Activated naive CD4-positive, alpha-beta T cell treated with anti-CD3 and anti-CD28 coated beads for 36 hours (primary cell): ENCODE measurements at places on chromosomes 13 and 19. TPM values are rescaled to one million over a fixed set of nuclear protein-coding genes. Genes with fewer than 3 reads are reported as not detected.

- no peak for DNase-seq
- H3K4me1 ChIP-seq: peaks cover 9% of the 10 kb centered on the region
- H3K36me3 ChIP-seq: peaks cover 2% of the 10 kb centered on the region
- no peak overlapping the region for H3K4me3 ChIP-seq
- H3K27me3 ChIP-seq: peaks cover 36% of the 10 kb centered on the region
Observed at GRCh38 chr19:7744199-7744786, 3.0 kb downstream of the CD209 start.

GRCh38 chr13:69903081-69903480, 204.5 kb upstream of the ATXN8OS start:
- no peaks in the 10 kb centered on the region for H3K4me1 ChIP-seq
- H3K27me3 ChIP-seq: no peaks in the 10 kb centered on the region
- H3K27ac ChIP-seq: no peak overlapping the region
- no peaks in the 10 kb centered on the region for H3K36me3 ChIP-seq
- no peak for DNase-seq

DNA sequence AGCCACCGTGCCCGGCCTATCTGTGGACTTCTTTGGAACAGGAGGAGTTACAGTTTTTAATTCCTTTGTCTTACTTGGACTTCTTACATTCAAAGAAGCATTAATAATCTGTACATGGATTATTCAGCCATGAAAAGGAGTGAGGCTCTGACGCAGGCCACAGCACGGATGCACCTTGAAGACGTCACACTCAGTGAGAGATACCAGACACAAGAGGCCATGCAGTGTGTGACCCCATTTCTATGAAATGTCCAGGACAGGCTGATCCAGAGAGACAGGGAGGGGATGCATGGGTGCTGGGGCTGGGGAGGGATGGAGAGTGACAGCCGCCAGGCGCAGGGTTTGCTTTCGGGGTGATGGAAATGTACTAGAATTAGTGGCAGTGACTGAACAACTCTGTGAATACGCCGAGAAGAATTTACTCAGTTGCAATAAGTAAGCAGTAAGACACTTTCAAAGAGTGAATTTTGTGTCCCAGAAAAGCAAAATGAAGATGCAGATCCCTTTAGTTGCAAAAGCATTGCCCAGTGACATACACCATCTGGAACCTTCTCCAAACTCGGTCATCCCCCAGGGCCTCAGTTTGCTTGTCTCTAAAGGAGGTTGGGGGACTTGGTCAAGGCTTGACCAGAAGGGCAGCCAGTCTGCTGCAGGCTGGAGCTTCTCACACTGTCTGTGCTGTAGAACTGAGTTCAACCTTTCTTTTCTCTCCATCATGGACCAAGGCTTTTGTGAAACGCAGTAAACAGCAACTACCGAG, 25.3 kb downstream of the PIP5K1C start:
- H3K27ac ChIP-seq: no peak overlapping the region
- peaks cover 3% of the 10 kb centered on the region for H3K36me3 ChIP-seq
- H3K27me3 ChIP-seq: no peaks in the 10 kb centered on the region
- H3K4me3 ChIP-seq: no peak overlapping the region
- peaks cover 27% of the 10 kb centered on the region for H3K4me1 ChIP-seq

DNA sequence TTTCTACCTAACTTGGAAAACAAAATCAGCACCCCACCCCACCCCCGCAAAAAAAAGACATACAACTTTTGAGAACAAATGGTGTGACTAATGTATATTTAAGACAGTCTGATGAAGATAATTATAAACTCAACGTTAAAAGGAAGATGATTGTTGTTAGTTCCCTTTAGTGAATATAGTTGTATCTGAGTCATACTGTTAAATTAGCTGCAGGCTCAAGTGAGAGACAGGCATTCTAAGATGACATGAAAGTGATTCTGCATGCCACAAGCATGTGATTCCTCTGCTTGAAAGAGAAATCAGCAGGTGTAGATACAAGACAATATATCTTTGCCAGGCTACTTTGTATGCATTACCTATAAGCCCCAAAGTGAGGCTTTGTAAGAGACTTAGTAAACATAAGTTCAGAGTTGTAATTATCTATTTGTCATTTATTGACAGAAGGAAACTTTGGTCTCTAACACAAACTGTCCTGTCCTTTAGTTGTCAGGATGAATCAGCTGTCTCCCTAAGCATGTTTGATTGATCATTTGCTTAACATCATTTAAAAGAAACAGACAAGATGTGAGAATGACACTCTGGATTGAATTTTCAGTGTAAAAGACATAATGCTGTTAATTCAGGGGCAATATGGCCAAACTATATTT, 319.4 kb upstream of the HTR2A start:
- no peak for DNase-seq
- H3K27ac ChIP-seq: no peak overlapping the region
- no peaks in the 10 kb centered on the region for H3K27me3 ChIP-seq
- H3K4me3 ChIP-seq: no peak overlapping the region
- no peaks in the 10 kb centered on the region for H3K36me3 ChIP-seq

DNA sequence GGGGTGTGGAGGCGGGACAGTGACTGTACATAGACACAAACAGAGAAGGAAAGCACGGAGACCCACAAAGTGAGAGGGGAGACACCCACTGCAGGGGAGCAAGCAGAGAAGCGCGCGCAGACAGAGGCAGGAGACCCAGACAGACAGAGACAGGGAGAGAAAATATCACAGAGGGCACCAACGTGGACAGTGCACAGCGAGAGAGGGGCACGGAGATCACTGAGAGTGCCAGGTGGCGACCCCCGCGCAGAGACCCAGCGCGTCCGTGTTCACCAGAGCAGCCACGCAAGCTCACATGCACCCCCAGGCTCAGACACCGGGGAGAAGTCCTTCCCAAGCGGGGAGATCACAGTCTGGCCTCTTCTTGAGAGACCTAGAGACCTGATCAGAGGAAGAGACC, 1.4 kb upstream of the CACNG7 start:
- DNase-seq: no peak
- no peak overlapping the region for H3K4me3 ChIP-seq
- peaks cover 74% of the 10 kb centered on the region for H3K27me3 ChIP-seq
- no peaks in the 10 kb centered on the region for H3K36me3 ChIP-seq
- H3K27ac ChIP-seq: no peak overlapping the region
- H3K4me1 ChIP-seq: peaks cover 24% of the 10 kb centered on the region

GRCh38 chr13:97125810-97126738, 96.1 kb upstream of the MBNL2 start:
- H3K4me1 ChIP-seq: peaks cover 18% of the 10 kb centered on the region
- H3K27me3 ChIP-seq: peaks cover 22% of the 10 kb centered on the region
- no peak overlapping the region for H3K4me3 ChIP-seq
- H3K27ac ChIP-seq: peak overlapping the region; percentile 2
- H3K36me3 ChIP-seq: no peaks in the 10 kb centered on the region
- DNase-seq: peak; percentile 57

DNA sequence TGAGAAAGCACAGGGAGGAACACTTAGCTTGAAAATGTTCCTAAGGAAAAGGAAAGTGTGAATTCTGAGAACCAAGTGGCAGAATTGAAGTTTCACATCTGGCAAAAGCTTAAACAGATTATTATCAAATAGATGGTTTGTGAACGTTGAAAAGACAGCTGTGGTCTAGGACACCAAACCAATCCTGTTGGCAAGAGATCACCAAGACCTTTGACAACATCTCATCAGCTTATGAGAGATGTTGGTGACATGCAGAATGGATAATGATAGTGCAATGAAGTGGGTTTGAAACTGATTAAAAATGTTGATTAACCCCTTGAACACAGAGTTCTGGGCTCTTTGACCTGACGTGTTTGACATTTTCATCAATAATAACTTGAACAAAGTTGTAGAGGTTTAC, 74.6 kb upstream of the GPR183 start:
- H3K36me3 ChIP-seq: peaks cover 31% of the 10 kb centered on the region
- H3K4me3 ChIP-seq: no peak overlapping the region
- H3K27ac ChIP-seq: peak overlapping the region; percentile 34
- no peaks in the 10 kb centered on the region for H3K27me3 ChIP-seq
- no peak for DNase-seq

DNA sequence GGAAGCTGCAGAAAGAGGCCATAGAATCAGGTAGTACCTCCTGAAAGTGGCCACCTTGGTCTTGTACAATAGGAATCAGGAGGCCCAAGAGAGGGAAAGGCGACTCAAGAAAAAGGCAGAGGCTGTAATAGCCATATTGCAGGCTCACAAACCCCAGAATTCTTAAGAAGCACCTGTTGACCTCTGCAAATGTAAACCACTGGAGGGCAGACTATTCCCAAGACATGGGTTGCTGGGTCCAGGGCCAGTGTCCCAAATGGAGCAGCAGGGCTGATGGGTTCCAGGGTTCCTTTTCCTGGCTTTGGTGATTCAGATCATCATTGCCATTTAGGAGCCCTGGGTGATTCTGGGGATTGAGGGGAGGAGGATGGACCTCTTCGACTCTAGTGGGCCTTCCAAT, 167.6 kb downstream of the B3GLCT start:
- H3K36me3 ChIP-seq: no peaks in the 10 kb centered on the region
- DNase-seq: no peak
- H3K4me3 ChIP-seq: no peak overlapping the region
- no peaks in the 10 kb centered on the region for H3K4me1 ChIP-seq

DNA sequence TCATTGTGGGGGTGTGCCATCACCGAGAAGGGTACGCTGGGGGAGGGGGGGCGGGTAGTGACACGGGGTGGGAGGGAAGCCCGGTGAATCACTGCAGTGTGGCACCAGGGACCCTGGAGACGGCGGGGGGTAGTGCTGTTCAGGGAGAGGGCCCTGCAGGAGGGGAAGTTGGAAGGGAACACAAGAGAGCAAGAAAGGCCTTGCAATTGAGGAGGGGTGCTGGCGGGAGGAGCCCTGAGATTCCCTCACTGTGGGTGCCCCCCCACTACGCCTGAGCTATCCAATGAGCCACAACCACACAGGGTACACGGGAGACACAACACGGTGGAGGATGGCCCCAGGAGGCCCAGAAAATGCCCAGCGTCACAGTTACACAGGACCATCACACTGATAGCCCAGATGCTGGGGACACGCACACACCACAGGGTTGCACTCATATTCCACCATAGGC, 516 bp upstream of the ATP1A3 start:
- peaks cover 38% of the 10 kb centered on the region for H3K27me3 ChIP-seq
- H3K36me3 ChIP-seq: no peaks in the 10 kb centered on the region

DNA sequence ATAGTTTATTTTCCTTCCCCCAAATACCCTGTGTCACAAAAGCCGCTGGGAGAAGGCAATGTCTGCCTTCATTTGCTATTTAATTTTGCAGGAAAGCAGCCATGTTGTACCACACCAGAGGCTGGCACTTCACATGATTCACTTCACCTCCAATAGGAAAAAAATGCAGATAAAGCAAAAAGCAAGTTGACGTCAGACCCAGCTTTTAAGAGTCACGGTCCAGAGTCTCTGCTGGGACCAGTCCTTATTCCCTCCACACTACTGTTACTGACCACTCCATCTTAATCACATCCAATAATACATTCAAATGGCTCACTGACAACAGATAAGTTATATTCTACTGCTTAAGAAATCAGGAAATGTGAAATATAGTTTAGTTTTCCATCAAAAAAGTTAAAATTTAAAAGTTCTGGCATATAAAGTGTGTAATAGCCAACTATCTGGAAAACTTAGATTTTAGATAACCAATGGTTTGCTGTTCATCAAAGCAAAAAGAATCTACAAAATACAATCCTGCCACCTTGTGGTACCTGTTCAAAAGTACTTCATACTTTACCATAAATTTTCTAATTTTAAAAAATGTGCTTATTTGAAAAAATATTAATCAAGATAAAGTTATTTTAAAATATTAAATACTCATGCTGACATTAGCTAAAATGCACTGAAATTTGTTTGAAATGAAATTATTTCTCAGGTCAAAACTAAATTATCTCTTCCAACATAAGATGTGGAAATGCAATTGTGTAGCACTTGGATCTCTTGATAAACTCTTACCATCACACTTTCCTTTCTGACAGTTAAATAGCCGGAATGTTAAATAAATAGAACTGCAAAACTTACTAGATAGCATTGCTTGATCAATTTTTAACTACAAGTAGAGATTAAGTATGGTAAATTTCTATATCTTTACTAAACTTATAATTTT, 97.3 kb downstream of the SERP2 start:
- no peaks in the 10 kb centered on the region for H3K36me3 ChIP-seq
- H3K27me3 ChIP-seq: no peaks in the 10 kb centered on the region
- no peaks in the 10 kb centered on the region for H3K4me1 ChIP-seq
- no peak overlapping the region for H3K4me3 ChIP-seq
- no peak for DNase-seq

- peak overlapping the region; percentile 79 for H3K27ac ChIP-seq
- peaks cover 19% of the 10 kb centered on the region for H3K4me1 ChIP-seq
- no peaks in the 10 kb centered on the region for H3K27me3 ChIP-seq
- peaks cover 2% of the 10 kb centered on the region for H3K36me3 ChIP-seq
Observed at GRCh38 chr19:48480558-48481500, 11.7 kb downstream of the CYTH2 start.

DNA sequence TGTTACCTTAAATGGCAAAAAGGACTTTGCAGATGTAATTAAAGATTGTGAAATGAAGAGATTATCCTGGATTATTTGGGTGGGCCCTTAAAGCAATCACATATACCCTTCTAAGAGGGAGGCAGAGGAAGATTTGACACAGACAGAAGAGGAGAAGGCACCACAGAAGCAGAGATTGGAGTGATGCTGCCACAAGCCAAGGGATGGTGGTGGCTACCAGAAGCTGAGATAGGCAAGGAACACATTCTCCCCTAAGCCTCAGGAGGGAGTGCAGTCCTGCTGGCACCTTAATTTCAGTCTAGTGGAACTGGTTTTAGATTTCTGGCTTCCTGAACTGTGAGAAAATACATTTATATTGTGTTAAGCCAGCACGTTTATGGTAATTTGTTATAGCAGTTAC, 24.2 kb downstream of the DEDD2 start:
- peaks cover 15% of the 10 kb centered on the region for H3K36me3 ChIP-seq
- peaks cover 36% of the 10 kb centered on the region for H3K4me1 ChIP-seq
- H3K27me3 ChIP-seq: no peaks in the 10 kb centered on the region
- no peak for DNase-seq
- H3K27ac ChIP-seq: no peak overlapping the region

DNA sequence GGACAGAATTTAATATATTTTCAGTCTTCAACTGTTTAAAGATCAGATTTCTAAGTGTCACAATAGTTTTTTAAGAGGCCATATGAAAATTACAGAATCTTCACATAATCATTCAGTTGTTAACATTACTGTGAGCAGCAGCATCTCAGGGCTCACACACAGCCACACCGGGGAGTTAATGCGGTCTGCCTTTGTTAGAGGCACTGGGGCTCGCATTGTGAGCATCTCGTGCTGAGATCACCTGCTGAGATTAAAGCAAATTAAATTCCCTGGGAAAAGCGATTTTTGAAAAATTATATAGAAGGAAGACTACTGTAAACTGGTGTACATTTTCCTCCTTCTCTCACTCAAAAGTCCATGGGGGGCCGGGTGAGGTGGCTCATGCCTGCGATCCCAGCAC, 16.6 kb downstream of the GPR12 start:
- H3K4me1 ChIP-seq: no peaks in the 10 kb centered on the region
- H3K27ac ChIP-seq: no peak overlapping the region

- no peak for DNase-seq
- H3K36me3 ChIP-seq: peaks cover 19% of the 10 kb centered on the region
- peaks cover 7% of the 10 kb centered on the region for H3K4me1 ChIP-seq
- H3K27ac ChIP-seq: no peak overlapping the region
Observed at GRCh38 chr19:45071545-45071938, 4.7 kb downstream of the ZNF296 start.

- H3K27me3 ChIP-seq: no peaks in the 10 kb centered on the region
- H3K4me3 ChIP-seq: no peak overlapping the region
- no peaks in the 10 kb centered on the region for H3K36me3 ChIP-seq
- no peak overlapping the region for H3K27ac ChIP-seq
- DNase-seq: no peak
- H3K4me1 ChIP-seq: no peaks in the 10 kb centered on the region
Observed at GRCh38 chr13:85728811-85729210, 70.4 kb downstream of the SLITRK6 start.

SPRYD7 gene
- 2.5 TPM for total RNA-seq

ZNF524 gene
- total RNA-seq: 23.0 TPM

PPM1N gene
- total RNA-seq: 2.3 TPM

C13orf46 gene
- total RNA-seq: 1.7 TPM

CCL25 gene
- not detected for total RNA-seq

S1PR4 gene
- 24.1 TPM for total RNA-seq
